Stimulated activated CD8-positive, alpha-beta memory T cell treated with anti-CD3 and anti-CD28 coated beads, Interleukin-12 subunit alpha, Interleukin-12 subunit beta, amount 100 ng/mL, for 4 hours (primary cell): ENCODE measurements at places on chromosomes 7 and 10.

GRCh38 chr7:127995881-127996215 is 35.4 kb downstream of the LRRC4 start:
- DNase-seq = no peak

DNA sequence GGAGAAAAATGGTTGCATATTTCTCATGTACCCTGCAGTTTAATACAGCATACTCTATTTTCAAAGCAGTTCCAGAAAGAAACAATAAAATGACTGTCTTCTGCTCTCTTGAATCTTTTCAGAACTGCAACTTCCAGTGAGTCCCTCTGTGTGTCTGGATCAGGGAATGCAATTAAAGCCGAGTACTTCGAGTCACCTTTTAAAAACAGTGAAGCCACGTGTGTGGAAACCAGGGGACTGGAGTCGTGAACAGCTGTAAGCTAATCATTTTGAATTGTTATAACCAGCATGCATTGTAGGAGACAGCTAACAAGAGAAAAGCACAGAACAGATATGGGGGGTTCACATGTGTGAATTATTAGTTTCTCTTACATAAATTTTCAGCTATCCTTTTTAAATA is 109.1 kb downstream of the CPED1 start:
- no peak for DNase-seq

DNA sequence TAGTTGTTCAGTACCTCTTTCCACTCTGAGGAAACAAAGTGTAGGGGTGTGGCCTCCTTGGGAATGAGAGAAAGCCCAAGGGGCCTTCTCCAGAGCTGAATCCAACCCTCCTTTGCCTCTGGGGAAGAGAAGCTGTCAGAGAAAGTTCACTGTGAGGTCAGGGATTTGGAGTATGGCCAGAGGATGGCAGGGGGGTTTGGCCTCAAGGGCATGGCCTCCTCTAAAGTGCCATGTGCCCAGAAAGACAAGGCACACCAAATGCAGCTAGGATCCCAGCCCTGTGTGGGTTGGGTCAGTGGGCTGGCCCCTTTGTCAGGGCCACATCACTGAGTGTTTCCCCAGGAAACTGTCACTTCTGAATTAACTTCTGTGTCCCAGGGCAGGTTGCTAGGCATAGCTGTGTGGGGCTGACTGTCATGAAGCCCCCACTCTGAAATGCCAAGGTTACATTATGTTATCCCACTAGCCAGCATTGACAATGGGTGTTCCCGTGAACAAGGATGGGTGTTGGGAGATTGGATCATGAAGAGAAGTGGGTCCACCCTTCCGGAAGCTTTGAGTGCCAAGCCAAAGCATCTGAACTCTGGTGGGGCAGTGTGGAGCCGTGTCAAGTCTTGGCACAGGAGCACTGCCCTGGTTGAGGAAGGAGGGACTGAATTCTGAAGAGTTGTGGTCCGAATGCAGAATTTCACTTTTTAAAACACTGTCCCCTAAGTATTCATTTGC is 123.3 kb downstream of the ZMIZ1 start:
- no peak for DNase-seq

GRCh38 chr10:43284341-43284910 is 17.6 kb upstream of the RASGEF1A start:
- no peak for DNase-seq

GRCh38 chr7:16985621-16986020 is 103.8 kb upstream of the AGR3 start:
- DNase-seq = no peak

GRCh38 chr10:3426190-3426845 is 253.7 kb upstream of the PITRM1 start:
- no peak for DNase-seq

DNA sequence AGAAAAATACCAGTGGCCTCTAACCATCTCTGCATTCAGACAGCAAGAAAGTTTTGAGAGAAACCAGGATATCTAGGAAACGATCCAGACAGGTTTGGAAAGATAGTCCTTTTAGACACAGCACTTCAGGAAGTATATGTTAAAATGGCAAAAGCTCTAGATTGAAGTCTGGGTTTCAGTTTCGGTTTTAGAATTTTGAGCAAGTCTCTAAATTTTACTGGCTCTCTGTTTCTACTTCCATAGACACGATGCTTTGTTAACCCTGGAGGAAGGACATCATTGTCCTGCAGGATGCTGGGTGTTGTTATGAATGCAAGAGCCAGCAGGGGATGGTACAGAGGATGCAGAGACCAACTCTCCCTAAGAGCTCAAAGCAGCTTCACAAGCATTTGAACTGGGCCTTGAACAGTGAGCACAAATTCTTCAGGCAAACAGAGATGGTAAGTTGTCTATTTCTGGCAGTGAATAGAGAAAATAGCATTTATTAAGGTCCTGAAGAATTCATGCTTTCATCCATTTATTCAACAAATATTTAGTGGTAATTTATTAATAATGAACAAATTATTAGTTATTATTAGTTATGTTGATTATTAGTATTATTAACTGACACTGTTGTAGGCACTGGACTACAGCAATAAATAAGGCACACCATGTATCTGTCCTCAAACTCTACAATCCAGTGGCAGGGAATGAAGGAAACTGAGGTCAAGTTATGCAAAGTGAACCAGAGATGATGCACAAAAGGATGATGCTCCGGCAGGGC is 152.7 kb upstream of the NRP1 start:
- no peak for DNase-seq

GRCh38 chr7:99191869-99192596 is 15.9 kb downstream of the KPNA7 start:
- DNase-seq = no peak

- DNase-seq = no peak
These were observed 96.0 kb upstream of the IKZF1 start for GRCh38 chr7:50208378-50208982.

- DNase-seq = no peak
These were observed 109.2 kb downstream of the DPY19L1 start for GRCh38 chr7:34928052-34928451.

- no peak for DNase-seq
These were observed 30.2 kb downstream of the TAS2R16 start for GRCh38 chr7:122965306-122965705.

GRCh38 chr7:101550641-101551541 is 78.2 kb downstream of the MYL10 start:
- no peak for DNase-seq

DNA sequence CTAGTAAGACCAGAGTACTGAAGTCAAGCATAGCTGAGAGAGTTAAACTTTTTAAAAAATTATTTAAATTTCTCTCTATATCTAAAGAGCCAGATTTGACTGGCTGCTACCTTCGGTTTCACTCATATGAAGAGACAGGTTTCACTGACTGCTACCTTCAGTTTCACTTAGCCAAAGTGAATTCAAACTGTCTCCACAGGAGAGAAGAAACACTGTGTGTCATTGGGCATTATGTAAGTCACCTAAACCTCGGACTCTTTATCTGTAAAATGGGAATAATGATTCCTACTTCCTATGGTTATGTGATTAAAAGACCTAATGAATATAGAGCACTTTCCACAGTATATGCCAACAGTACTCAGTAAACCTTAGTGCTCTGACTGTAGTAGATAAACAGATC is 41.6 kb upstream of the MET start:
- DNase-seq = no peak

GRCh38 chr7:43004082-43004481 is 71.9 kb downstream of the MRPL32 start:
- no peak for DNase-seq

DNA sequence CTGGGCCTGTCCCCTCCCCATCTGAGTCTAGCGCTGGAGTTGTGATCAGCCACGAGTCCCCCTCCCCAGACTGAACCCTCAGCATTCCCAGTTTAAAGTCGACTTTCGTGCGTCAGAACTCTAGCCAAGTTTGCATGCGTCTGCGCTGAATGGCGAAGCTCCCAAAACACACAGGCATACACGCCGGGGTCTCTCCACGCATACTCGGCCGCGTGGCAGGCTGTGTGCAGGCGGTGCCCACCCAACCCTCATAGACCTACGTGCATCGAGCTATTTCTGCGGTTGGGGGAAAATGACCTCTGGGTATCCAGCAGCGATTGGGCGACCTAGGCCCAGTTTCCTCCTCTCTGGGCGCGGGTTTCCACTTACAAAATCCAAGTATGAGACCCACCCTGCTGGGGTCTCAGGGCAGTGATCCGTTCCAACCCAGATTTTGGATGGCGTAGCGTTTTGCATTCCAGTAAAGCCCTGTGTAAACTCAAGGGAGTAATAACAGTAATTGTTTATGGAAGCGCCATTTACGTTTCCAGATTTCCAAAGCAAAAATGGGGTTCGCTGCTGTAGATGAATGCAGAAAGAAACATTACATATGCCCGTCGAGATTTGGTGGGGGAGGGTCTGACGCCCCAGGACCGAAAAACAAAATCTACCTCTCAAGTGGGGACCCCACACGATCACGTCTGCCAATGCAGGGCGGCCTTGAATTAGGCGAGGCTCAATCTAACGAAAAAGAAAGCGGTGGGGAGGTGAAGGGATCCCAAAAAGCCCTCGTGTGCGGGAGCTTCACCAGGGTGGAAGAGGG is 2.0 kb upstream of the HMX3 start:
- DNase-seq = no peak

- DNase-seq = no peak
These were observed 7.7 kb downstream of the DDX56 start for GRCh38 chr7:44565795-44566559.

DNA sequence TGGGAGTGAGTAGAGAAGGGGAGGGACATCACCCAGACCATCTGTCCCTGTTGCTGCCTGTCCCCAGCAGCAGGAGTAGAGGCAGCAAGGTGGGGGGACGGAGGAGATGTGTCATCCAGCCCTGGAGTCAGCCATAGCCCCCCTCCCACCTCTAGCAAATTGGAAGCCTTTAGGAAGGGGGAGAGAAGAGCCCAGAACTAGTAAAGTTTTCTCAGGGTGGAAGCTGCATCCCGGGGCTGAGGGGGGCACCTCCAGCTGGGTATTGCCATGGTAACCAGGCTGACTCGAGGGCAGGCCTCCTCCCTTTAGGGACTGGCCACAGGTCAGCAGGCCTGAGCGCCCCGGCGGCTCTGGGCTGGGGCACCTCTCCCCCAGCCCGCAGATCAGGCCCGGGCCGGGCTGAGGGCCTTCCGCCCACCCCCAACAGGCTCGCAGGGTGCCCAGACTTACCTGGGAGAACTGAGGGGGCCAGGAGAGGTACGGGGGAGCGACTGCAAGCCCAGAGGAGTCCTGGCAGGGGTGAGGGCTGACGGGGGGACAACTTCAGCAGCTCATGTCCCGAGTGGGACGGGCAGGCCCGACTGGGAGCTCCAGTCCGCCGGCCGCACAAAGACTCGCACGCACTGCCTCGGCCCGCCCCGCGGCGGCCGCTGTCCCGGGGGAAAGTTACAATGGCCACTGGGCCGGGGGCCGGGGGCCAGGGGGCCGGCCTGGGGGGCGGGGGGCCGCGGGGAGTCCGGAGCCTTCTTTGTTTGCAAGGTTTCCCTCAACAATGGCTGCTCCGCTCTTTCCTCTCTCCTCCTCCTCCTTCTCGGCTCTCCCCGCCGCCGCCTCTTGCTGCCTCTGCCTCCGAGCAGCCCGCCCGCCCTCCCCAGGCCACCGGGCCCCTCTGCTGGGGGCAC is 6.0 kb downstream of the LDB1 start:
- no peak for DNase-seq

DNA sequence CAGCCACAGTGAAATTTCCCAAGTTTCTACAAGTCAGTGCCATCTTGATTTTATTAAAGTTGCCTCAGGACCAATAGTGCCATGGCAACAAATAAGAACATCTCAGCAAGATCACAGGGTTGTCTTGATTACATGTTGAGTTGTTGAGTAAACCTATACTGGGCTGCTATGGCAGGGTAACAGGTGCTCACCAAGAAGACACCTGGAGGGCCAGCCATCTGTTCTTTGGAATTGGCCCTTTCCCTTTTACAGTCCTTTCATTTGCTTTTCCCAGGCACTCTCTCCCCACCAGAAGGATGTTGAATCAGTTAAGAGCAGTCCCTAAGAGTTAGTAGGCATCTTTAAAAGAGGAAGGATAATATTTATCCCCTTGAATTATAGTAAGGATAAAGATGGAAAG is 582.0 kb downstream of the TNS3 start:
- no peak for DNase-seq

DNA sequence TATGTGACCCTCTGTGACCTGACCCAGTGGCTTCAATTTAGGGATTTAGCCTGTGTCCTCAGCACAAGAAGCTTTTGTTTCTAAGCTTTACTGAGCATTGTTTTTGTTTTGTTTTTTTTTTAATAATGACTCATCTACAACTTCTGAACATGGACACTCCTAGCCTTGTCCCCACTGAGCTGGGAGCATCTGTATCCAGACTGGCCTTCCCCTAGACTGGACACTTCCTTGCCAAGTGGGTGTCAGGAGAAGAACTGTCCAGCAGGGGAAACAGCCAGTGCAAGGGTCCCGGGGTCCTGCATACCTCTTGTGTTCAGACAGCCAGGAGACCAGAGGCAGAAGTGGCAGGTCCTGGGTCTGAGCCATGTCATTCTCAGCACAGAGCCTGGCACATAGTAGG is 108.6 kb downstream of the TMEM130 start:
- DNase-seq = no peak

DNA sequence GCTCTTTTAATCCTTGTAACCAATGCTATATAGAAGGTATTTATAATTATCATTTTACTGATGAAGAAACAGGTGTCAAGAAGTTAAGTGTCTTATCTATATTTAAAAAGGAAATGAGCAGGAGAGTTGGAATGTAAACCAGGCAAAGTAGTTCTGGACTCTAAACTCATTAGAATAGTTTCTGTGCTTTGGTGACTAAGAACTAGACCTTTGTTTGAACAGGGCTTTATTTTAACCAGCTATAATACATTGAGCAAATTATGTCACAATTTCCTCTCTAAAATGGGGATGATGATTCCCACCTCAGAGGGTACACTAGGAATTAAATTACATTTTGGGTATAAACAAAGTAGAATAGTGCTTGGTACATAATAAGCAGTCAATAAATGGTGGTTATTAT is 236.0 kb downstream of the MAGI2 start:
- no peak for DNase-seq

DNA sequence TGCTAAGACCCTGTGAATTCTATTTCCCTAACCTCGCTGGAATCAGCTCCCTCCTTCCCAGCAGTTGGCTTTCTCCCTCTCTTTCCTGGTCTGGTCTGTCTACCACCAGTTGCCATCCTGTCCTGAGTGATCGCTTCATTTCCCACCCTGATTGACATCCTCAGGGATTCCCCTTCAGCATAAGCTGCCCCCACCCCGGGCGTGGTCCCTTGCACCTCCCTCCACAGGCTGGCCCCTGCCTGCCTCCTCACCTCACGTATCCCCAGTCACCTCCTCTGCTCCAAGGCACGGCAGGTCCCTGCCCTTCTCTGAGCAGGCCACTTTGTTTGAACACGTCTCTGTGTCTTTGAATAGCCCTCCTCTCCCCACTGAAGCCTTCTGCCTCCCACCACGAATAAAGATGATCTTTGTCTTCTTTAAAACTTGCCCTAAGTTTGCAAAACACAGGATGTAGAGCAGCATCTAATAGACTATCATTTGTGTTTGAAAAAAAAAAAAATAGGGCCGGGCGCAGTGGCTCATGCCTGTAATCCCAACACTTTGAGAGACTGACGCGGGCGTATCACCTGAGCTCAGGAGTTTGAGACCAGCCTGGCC is 233.5 kb downstream of the CUX1 start:
- DNase-seq = no peak

DNA sequence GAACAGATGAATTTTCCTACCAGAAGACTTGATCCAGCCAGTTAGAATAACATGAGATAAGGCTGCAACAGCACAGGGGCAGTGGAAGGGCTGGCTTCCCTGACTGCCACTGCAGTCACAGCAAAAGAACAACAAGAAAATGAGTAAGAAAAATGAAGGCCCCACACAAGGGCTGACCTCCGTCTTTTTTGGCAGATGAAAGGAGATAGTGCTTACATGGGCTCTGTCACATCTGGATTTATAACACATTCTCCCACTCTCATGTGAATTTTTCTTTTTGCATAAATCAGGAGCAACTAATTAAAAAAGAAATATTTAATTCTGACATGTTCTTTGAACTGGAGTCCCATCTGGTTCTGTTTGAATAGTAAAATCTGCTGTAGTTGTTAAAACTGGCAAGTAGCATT is 99.6 kb downstream of the NRP1 start:
- no peak for DNase-seq
